Stomach (tissue), 19 donors: ENCODE measurements at places on chromosomes 12 and 14. TPM values are rescaled to one million over a fixed set of nuclear protein-coding genes. Genes with fewer than 3 reads are reported as not detected.

The SRGAP1 gene
- 1.1 TPM for polyA plus RNA-seq

The MIS18BP1 gene
- polyA plus RNA-seq = 4.4 TPM

The OASL gene
- polyA plus RNA-seq = 54.7 TPM

The FGF6 gene
- polyA plus RNA-seq = not detected

GRCh38 chr12:76013603-76014002, 18.0 kb downstream of the PHLDA1 start:
- DNase-seq = no peak

GRCh38 chr14:51185754-51186153, 54.3 kb upstream of the TMX1 start:
- no peak for DNase-seq

GRCh38 chr14:54211551-54212308, 185.1 kb upstream of the CDKN3 start:
- no peak for DNase-seq

The NOXRED1 gene
- 0.08 TPM for polyA plus RNA-seq

- DNase-seq = no peak
Observed at GRCh38 chr14:22388669-22389595, 200.1 kb downstream of the DAD1 start.

The DNM1L gene
- 23.2 TPM for polyA plus RNA-seq

The KLHDC1 gene
- polyA plus RNA-seq = 1.00 TPM

DNA sequence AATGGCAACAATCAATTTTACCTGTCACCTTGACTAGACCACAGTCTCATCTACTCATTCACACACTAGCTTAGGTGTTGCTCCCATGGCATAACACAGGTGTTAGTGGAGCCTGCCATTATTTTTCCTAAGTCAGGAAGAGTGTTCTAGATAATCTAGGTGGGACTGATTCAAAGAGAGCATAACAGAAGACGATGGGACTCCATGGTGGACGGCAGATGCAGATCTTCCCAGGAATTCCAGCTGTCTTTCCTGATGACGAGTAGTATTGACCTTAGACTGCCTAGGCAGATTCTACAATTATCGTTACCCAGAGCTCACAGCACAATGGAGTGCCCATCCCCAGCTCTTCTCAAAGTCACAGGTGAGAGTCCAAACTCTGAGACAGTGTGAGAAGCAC, 589.0 kb downstream of the TMEM121 start:
- DNase-seq = no peak
